Cerebellar nuclear complex (tissue), 1 donor: ENCODE measurements at places on chromosomes 1 and 21.

GRCh38 chr1:163656095-163656759 lies 334.5 kb downstream of the NUF2 start:
- no peak for DNase-seq

GRCh38 chr1:8889925-8890785 lies 11.7 kb upstream of the ENO1 start:
- no peak for DNase-seq

DNA sequence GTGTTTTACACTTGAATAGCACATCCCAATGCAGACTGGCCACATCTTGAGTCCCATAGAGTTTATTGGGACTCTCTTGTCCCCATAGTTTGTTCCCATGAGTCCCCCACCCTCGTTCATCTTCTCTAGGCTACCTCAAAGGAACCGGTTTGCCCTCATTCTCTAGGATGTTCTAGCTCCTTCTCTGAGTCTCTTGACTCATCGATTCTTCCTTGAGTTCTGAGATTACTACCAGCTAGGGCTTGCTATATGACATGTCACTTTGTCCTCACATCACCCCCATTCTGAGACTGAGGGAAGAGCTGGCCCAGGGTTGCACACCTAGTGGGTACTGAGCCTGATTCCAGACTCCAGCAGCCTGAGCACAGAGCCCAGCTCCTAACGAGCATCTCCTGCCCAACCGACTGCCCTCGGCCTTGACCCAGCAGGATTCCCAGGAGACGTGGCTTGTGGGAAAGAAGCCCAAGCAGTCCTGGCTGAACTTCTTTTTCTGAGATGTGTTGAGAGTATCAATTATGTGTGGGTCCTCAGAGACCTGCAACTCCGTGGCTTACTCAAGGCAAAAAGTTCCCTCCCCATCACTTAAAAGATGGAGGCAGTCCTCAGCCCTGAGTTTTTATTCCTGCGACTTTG lies 42.0 kb downstream of the TMEM51 start:
- no peak for DNase-seq

GRCh38 chr1:9590201-9590600 lies 1.5 kb downstream of the TMEM201 start:
- DNase-seq = no peak
